ENCODE measurements at places on chromosomes 7 and 10. TPM values are rescaled to one million over a fixed set of nuclear protein-coding genes. Genes with fewer than 3 reads are reported as not detected.

- DNase-seq: no peak
Measured at GRCh38 chr7:113730309-113730955, 188.4 kb downstream of the PPP1R3A start.

DNA sequence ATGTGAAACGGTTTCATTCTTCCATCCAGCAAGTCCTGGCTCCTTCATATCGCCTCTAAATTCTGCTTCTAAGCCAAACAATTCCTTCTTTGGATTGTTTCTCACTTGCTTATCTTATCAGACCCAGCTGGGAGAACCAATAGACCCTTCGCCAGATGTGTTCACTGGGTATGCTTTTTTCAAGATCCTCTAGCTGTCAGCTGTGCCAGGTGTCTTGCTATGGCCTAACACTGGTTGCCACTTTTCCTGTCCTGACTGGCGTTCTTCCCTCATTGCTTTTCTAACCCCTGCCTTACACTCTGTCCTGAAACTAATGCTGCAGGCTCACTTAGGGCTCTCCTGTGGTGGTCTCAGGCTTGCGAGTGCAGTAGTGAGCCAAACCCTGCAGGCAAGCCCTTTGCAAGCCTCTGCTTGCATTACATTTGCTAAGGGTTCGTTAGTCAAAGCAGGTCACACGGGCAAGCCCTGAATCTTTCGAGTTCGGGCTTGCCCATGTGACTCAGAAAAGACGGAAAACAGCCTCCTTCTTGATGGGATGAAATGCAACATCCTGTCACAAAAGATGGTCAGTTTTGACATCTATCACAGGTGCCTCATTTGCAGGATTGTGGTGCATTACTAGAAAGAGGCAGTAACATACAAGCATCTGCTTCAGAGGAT is 92.8 kb downstream of the VWC2 start:
- no peak for DNase-seq

- DNase-seq: no peak
Measured at GRCh38 chr10:54559498-54559897, 241.5 kb downstream of the PCDH15 start.

The HSPA12A gene
- 4.0 TPM for total RNA-seq

DNA sequence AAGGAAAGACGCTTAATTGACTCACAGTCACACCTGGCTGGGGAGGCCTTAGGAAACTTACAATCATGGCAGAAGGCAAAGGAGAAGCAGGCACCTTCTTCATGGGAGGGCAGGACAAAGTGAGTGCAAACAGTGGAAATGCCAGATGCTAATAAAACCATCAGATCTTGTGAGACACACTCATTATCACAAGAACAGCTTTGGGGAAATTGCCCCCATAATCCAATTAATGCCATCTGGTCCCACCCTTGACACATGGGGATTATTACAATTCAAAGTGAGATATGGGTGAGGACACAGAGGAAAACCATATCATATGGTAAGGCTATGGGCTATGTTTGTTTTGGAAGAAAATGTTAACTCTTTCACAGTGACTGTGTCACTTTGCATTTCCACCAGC is 1272.5 kb upstream of the CELF2 start:
- DNase-seq: no peak

The KNDC1 gene
- 0.09 TPM for total RNA-seq

The ECHDC3 gene
- 12.5 TPM for total RNA-seq

DNA sequence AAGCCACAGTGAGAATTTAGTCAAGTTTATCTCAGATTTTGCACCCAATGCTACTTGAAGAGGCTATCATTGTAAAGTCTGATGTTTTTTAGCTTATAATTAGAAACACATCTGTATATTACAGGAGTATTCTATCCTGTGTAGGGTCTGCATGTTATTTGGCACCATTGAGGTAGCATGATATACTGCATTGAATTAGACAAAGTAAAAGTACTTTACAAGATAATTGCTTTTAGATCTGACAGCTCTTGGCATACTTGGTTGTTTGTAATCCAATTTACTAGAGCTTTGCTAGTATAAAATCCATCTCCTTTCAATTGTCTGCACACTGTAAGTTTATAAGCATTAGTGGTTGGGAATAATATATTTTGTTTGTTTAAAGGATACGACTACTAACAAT is 714.3 kb downstream of the ANKRD7 start:
- no peak for DNase-seq

The CFAP46 gene
- total RNA-seq: 3.7 TPM

DNA sequence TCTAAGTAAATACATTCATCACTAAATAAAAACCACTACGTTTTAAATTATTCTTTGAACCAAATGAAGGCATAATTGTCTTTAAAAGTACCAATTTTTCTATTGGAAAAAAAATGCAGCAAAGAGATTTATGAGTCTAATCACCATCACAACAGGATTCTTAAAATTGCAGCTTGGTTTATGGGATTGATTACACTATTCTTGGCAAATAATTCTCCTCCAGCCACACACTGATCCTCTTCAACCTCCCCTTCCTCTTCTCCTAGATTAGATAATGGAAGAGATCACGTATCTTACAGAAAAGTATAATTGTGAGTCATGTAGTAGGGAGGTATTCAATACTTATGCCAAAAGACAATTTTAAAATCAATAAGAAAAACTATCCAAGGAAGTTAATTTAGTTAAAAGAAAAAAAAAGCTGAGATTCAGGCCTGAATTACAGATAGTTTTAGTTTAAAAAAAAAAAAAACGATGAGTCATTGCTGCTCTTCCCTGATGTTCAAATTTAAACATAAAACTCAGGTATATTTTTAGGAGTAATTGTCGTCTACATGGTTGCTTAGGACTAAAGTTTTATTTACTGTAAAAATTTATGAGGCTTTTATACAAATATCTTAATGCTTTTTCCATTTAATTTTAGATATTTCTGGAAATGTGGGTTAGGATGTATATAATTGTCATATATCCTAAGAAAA is 133.7 kb upstream of the CDK1 start:
- no peak for DNase-seq

DNA sequence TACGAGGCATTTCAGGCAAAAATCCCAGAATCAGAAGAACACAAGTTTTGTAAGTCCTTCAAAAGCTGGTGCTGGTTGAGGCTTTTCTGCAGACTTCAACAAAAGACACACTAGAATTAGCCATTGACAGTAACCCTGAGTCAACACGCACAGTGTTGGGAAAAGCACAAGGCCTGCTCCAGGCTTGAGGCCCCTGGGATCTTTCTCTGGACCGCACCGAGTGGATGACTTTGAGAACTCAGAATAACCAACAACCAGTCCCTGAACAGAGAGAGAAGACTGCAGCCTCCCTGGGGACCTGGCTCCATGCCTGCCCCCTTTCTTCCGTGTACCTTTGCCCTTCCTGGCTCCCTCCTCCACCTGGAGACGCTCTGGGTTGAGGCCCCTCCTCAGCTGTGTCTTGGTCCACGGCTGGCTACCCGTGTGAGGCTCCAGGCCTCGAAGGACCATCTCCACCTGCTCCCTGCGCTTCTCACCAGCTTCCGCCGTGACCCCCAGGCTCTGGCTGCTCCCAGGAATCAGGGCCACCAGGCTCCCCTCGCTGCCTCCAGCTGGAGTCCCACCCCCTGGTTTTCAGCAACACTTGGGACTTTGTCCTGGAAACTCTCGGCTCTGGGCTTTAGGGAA is 28.4 kb downstream of the DIP2C start:
- no peak for DNase-seq

DNA sequence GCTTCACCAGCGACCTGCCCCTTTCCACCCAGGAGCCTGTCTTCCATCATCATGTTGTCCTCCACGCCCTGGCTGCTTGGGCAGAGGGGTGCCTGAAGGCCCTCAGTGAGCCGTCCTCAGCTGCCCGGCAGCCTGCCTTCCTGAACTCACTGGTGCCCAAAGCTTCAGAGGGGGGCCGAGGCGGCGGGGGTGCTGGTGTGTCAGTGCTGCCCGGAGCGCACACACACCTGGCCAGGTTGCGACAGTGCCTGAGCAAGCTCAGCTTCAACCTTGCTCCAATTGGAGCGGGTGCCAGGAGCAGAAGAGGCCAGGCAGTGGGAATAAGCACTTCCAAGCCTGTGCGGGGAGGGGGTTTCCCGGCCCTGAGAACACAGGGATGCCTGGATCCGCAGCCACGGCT is 566.3 kb downstream of the INHBA start:
- DNase-seq: no peak

DNA sequence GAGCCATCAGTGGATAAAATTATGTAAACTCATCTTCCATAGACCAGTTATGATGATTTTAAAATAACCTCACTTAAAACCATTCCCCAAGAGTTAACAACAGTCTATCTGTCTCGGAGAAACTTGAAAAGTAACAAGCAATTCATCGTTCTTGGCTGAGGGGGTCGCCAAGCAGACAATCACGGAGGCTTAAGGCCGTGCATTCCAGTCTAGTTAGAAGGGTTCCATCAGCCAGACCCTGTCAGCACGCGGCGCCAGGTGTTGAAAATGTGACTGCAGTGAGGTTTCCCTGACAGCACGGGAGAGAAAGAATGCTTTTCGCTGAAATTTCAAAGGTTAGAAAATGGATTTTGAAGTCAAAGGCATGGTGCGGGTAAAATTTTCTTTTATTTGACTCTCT is 1025.0 kb upstream of the CELF2 start:
- DNase-seq: no peak

DNA sequence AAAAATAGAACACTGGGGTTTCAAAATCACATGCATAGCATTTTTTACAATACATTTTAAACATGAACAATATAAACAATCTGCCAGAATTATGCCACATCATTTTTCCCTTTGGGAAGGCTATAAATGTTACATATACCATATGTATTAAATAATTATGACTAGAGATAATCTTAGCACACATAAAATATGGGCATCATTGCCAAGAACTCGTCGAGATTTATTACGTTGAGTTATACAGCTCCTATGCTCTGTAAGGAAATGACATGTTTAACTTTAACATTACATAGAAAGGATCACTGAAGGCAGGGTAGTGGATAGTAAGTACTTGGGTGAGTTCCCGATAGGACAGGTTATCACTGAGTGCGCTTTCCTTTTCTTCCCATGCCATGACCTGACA is 267.8 kb downstream of the PARD3 start:
- no peak for DNase-seq

GRCh38 chr7:158945519-158945918 is 89.2 kb downstream of the DYNC2I1 start:
- no peak for DNase-seq

The AIFM2 gene
- 10.8 TPM for total RNA-seq

GRCh38 chr10:75014516-75015230 is 96.8 kb upstream of the SAMD8 start:
- DNase-seq: no peak

The SLC16A9 gene
- total RNA-seq: 0.81 TPM

The FOXI2 gene
- not detected for total RNA-seq

- DNase-seq: no peak
Measured at GRCh38 chr7:16967300-16967811, 85.6 kb upstream of the AGR3 start.

DNA sequence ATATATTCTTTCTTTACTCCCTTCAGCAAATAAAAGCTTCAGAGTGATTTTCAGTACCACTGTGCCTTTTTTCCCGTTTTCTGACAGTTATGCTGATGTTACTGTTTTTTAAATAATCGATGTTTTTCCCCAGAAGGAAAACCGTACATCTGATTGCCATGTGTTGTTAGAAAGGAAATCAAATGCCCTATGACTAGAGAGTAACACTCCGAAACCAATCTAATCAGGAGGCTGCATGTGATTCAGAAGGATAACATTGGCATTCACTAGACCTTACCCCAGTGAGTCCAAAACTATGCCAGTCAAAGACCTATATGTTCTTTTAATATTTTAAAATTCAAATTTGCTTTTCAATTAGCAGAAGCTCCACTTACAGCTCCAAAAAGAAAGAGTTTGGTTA is 116.3 kb downstream of the TMEM26 start:
- no peak for DNase-seq

GRCh38 chr10:1123198-1123597 is 67.0 kb downstream of the WDR37 start:
- no peak for DNase-seq

DNA sequence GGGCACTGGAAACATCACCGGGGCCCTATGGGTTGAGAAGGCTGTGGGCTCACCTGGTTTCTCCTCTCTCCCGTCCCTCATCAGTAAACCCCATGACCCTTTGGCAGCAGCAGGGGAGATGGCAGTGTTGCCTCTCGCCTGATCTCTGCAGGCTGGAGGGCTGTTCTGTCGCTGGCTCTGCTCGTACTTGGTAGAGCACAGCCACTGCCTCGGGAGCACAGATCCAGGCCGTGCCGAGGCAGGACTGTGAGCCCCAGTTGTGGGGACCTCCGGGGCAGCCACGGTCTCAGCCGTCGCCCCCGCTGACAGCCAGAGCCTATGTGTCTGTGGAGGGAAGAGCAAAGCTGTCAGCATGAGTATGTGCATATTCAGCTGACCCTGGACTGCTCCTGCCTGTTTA is 94.9 kb downstream of the PTPRE start:
- no peak for DNase-seq

DNA sequence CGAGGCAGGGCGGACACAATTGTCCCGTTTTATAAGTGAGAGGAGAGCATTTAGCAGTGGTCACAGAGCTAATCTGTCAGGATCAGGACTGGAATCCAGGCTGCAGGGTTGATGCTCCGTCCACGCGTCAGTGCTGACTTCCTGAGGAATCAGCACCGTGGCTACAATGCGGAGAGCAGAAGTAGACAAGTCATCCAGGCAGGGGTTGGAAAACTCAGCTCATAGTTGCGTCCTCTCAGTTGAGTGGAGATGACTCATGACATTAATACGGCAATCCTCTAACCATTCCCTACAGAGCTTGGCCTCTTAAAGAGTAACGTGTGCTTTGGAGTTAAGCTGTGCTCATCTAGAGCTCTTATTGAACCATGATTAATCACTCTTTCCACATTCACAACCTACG is 17.1 kb upstream of the HTR5A start:
- DNase-seq: no peak

- DNase-seq: no peak
Measured at GRCh38 chr10:51077074-51077473, 2.8 kb downstream of the PRKG1 start.

The MRPS24 gene
- total RNA-seq: 78.1 TPM

DNA sequence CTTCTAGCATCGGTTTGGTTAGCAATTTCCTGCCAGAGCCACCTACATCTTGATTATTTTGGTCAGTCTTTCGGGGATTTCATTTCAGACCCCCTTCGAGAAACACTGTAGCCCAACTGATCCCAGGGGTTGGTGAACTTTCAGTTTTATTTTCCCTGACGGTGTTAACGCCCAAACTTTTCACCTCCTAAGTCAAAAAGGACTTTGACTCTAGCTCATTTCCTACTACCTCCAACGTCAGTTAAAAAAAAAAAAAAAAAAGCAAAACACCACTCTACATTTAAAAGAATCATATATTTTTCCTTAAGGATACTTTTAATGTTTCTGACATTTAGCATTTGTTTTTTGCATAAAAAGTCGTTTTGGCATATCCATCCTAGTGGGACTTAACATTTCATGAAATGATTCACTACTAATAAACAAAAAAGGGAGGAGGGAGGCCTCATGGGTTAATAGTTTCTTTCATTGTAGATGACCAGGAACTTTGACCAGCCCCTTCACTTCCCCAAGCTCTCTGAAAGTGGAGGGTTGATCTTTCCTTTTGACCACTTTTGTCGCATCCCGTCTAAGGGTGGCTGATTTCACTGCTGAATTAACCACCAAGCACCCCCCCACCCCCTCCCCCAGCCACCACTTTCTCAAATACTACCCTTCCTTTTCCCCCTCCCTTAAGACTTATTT is 764 bp upstream of the TCF7L2 start:
- no peak for DNase-seq

GRCh38 chr10:16832351-16833080 is 15.3 kb upstream of the RSU1 start:
- DNase-seq: no peak

All from activated B cell treated with CpG ODN at 0.5 μM for 24 hours (primary cell).